ENCODE measurements at places on chromosomes 3 and 15.

DNA sequence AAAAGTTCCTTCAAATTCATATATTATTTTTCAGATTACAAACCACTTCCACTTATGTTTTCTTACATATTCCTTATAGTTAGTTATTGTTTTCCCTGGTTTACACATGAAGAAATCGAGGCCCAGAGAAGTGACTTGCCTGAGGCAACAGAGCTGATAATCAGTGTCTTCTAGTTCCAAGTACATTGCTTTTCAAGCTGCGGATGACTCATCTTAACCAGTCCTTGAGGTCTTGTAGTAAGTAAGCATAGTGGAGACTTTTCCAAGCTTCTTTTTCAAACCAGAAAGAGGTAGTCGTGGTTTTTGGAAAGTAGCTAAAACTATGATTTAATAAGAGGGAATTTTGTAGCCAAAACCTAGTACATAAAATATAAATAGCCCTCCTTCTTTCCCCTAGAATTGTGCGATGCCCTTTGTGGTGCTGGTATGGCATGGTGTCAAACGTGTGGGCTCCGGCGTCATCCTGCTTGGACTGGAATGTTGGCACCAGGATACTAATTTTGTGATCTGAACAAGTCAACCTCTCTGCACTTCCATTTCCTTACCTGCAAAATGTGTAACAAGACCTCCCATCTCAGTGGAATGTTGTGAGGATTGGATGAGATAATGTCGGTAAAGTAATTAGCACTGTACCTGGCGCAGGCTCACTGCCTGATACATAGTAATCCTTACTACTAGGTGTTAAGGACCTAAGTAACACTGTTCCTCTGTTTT lies 19.0 kb upstream of the DLG1 start:
- DNase-seq: peak; percentile 90

DNA sequence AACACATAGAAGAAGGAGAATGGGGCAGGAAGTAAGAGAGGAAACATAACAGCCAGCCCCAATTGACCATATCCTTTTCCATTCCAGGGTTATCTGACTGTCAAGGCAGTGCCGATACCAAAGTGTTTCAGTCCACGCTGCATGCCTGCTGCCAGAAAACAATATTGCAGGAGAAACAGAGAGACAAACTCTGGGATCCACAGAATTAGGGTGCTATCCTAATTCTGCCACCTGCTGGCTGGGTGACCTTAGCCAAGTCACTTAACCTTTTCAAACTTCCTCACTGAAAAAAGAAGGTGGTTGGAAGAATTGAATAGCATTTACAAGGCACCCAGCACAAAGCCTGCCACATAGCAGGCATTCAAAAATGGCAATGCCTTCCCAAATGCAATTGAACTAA lies 32.0 kb downstream of the GLB1 start:
- DNase-seq: no peak

DNA sequence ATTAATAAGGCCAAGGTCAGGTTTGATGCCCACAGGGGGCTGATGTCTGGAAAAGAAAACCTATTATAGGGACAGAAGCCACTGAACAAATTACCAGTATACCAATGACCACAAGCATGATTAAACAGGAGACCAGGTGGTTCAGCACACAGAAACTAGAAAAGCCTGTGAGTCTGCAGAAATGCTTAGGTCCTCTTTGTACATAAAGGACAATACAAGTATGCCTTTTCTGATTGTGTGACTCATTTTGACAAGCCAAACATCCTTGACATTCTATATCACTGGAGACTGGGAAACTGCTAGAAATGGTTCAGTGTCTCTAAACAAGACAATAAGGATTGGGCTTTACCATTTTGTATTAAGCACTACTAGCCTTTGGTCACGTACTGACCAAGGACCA lies 113.2 kb upstream of the MYO5C start:
- DNase-seq: no peak

- peak; percentile 24 for DNase-seq
Observed at GRCh38 chr3:185250247-185250646, 3.6 kb downstream of the EHHADH start.

- peak; percentile 40 for DNase-seq
Observed at GRCh38 chr3:133464573-133464972, 64.7 kb downstream of the BFSP2 start.

- no peak for DNase-seq
Observed at GRCh38 chr3:11903047-11903446, 56.4 kb upstream of the TAMM41 start.

DNA sequence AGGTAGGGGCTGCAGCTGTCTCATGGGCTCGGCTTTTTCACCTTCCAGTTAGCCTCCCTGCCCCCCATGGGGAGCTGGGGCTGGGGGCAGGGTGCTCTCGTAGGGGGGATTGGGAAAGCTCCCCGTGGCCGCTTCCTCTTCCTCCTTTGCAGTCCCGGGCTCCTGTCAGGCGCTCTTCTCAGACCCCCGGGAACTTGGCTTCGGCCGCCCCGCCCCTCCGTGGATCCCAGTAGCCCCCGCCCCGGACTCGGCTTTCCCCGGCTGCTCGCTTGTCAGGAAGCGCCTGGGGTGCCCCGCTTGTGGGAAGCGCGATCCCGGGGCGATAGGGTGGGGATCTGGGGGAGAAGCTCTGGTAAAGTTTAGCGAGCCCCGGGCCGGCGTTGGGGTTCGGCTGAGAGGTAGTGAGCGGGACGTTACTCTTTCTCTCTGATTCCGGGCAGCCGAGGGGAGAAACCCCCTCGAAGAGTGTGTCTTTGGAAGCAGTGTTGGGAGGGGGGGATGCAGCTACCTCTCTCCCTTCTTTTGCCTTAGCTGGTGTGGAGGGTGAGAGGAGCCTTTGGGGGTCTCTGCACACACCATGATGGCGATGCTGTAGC lies 611 bp downstream of the PIAS1 start:
- DNase-seq: peak; percentile 51

GRCh38 chr3:105598042-105598796 lies 231.5 kb downstream of the ALCAM start:
- peak; percentile 98 for DNase-seq

DNA sequence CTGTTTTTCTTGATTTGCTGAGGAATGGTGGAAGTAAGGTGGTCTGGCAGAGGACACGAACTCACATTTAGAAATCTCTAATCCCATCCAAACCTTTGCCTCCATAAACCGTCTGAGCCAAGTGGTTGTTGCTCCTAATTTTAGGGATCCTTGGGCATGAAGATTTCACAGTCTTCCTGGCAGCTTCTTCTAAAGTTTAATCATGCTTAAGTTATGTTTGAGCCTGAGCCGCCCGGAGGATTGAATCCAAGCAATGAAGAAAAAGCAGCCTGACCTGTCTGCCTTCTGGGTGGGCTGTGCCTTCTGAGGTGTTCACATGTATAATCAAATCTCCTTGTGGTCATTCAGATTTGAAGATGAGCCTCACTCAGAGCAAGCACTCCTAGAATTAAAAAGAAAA lies 249.0 kb downstream of the CD47 start:
- no peak for DNase-seq

DNA sequence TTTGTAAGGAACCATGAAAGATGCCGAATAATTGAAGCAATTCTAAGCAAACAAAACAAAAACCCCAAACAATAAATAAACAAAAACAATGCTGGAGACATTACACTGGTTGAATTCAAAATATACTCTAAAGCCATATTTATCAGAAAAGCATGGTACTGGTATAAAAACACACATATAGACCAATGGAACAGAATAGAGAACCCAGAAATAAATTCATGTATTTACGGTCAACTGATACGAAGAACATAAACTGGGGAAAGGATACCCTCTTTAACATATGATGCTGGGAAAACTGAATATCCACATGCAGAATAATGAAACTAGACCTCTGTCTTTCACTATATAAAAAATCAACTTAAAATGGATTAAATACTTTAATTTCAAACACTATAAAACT lies 214.3 kb upstream of the PDZRN3 start:
- no peak for DNase-seq

GRCh38 chr3:46873521-46873920 lies 4.0 kb upstream of the PTH1R start:
- no peak for DNase-seq

GRCh38 chr15:79524531-79524930 lies 92.4 kb downstream of the MINAR1 start:
- no peak for DNase-seq

GRCh38 chr3:51977446-51978142 lies 2.7 kb downstream of the ABHD14A start:
- no peak for DNase-seq

DNA sequence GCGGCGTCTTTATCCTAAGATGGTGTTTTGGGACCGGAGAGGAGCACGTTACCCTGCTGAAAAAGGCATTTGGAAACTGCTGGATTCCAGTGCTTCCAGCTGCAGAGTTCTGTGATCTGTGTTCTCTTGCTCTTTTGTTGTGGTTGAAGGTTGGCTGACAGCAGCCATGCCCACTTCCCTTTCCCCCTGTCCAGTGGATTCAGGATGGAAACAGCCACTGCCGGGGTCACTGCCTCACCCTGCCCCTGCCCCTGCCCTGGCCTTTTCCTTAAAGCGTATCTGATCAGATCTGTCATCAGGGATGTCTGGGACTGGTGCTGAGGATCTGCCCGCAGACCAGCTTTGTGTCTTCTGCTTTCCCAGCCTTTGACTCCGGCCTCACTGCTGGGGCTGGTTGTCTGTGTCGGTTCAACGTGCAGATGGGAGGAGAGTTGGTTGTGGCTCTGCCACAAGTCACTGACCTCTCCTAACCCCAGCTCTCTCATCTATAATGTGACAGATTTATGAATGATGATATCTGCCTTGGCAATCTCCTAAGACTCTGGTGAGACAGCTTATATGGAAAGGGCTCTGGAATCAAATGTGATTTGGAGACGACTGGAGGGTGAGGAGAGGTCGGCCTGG lies 219.4 kb upstream of the BHLHE40 start:
- DNase-seq: no peak

DNA sequence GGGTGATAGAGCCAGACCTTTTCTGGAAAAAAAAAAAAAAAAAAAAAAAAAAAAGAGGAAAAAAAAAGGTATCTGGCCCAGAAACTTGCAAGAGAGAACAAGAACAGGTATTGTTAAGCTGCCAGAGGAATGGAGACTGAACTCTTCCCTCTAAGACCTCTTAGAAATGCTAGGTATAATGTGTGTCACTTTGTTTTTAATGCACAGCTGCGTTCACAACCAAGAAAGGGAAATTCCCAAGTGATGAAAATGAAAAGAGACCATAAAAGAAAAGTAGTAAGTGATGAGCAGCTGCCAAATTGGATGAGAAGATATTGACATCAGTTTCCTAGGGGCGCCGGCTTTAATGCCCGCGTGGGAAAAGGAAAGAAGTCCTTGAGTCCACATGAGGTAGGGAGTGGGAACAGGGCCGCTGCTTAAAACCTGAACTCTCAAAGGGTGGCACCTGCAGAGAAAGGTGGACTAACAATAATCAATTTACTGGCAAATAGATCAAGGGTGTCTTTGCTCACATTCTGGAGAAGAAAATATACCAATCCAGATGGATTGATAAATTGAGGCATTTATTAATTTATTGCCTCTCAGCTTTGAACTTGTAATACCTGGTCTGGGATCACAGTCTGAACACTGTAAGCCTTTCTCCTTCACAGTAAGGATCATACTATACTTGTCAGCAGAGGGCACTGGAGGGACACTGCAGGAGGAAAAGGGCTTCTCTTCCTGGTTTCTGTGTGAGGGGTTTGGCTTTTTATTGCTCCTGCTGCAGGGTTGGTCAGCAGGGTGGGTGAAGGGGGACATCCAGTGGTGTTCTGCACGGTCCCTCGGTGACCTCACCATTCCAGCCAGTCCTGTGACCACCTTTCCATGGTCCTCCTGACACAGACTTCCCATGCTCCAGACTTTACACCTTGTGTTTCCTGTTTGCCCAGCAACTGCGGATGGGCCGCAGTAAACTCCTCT lies 131.6 kb downstream of the AQP9 start:
- DNase-seq: peak; percentile 62

DNA sequence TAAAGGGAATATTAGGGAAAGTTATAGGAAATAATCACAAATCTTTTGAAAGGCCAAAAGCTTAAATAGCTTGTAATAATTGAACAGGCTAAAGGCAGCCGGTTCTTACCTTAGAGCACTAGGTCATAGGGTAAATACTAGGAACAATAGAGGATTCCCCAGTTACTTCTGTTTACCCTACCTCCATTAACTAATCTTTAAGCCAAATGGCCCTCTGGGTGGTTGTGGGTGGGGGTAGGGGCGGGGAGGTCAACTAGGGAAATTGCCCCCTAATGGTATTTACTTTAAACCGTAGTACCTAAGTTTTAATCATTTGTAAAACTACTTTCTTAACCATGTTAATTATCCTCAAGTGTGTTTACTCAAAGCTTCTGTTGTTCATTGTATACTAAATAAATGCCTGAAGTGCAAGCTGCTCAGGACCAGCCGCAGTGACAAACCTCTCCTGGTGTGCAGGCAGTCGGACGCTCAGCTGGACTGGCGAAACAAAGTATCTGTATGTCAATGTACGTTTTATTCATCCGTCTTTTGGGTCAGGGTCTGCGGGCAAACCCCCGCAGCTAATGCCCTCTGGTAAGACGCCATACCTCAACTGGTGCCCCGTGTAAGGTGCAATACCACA lies 18.9 kb downstream of the MAGEL2 start:
- DNase-seq: no peak

DNA sequence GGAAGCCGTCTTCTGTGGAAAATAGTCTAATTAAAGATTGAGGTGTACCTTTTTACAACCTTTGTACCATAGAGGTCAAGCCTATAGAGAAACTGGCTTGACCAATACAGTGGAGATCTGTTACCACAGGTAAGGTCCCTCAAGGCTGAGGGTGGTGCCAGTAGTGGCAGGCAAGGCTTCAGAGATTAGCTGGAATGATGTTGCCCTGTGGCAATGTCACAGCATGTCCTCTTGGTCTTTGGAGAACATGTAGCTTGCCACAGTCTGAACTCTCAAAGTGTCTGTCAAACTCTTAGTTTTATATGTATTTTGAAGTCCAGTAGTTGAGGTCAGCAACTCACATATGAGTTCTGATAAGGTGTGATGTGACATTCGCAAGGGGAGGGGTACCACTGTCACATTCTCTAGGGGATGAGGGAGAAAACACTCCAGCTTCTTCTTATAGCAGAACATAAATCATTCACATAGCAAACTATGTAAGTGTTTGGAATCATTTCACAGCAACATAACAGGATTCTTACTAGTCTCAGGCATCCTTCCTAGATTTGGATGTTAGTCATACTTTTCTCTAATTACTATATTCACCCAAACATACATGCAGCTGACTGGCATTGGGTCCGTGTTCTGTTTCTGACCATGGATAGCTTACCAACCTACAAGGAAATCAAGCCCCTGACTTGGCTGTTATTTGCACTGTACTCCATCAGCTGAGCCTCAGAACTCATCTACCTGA lies 173.6 kb downstream of the UBE2E2 start:
- peak; percentile 31 for DNase-seq

GRCh38 chr3:14016900-14017475 lies 107.7 kb downstream of the CHCHD4 start:
- no peak for DNase-seq

- DNase-seq: peak; percentile 33
Observed at GRCh38 chr15:48449734-48450133, 118.5 kb downstream of the DUT start.

GRCh38 chr15:67563092-67563491 lies 20.6 kb downstream of the MAP2K5 start:
- no peak for DNase-seq

GRCh38 chr3:28322464-28322863 lies 26.1 kb upstream of the ZCWPW2 start:
- peak; percentile 54 for DNase-seq
